COLO829 (cell line): ENCODE measurements at places on chromosomes 2 and 18.

GRCh38 chr18:58860747-58861231 is 3.9 kb upstream of the ZNF532 start:
- DNase-seq, result no peak

GRCh38 chr2:24272907-24273306 is 87.4 kb downstream of the ITSN2 start:
- no peak for DNase-seq

- peak; percentile 20 for DNase-seq
These were observed 48.4 kb upstream of the NEMP2 start for GRCh38 chr2:190582736-190583506.

DNA sequence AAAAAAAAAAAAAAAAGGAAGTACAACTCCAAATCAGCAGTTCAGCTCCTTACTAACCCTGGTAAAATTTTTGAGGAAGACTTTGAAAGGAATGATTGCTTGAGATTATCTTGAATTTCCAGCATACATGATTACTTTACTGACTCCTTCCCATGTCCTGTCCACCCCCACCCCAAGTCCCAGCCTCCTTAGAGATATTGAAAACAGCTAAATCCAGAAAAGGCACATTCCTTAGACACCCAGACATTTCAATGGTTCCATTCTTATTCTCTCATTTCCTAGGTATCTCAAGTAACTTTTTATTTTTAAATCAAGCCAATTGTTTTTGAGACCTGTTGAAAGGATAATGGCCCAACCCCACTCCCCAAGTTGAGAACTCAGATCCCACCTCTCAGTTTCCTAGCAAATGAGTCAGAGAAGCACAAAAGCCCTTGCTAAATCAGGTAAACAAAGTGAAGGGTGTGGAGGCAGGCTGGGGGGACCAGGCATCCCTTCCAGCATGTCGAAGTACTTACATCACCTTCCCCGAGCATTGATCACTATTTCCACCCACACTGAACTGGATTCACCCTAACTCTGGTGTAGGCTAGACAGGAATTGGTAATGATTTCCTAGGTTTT is 95.4 kb upstream of the FZD7 start:
- no peak for DNase-seq

- DNase-seq, result no peak
These were observed 132.6 kb downstream of the NYAP2 start for GRCh38 chr2:225532096-225532495.

GRCh38 chr2:15769676-15770547 is 170.4 kb upstream of the MYCN start:
- DNase-seq, result no peak

- no peak for DNase-seq
These were observed 185.2 kb downstream of the SOX11 start for GRCh38 chr2:5877360-5877759.

GRCh38 chr2:233700028-233700635 is 7.4 kb downstream of the UGT1A6 start:
- no peak for DNase-seq

- no peak for DNase-seq
These were observed 452.5 kb upstream of the SALL3 start for GRCh38 chr18:78526923-78527711.
